HCT116 (cell line): ENCODE measurements at places on chromosomes 2 and 18. TPM values are rescaled to one million over a fixed set of nuclear protein-coding genes. Genes with fewer than 3 reads are reported as not detected.

- no peaks in the 10 kb centered on the region for H3K4me1 ChIP-seq
- no peak overlapping the region for H3K4me3 ChIP-seq
- no peaks in the 10 kb centered on the region for H3K27me3 ChIP-seq
These were observed 1296.7 kb downstream of the SUCLG1 start for GRCh38 chr2:83162421-83162820.

Gene POTEI
- total RNA-seq, result 1.2 TPM

DNA sequence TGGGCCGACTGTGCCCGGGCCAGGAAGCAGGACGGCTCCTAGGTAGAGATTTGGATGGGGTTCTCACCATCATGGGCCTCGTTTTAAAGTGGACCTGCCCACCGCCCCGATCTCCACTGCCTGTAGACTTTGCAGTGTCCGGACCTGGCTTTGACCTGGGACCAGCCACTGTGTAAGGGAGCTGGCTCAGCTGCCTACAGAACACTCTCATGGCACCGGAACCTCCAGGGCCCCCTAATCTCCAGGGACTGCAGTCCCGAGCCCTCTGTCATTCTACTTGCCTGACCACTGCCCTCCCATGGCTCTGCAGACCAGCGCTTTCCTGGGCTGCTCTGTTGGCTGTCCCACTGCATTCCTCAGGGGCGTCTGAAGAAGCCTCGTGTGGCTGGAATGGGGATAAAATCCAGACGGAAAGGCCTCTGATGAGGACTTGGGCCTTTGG is 120.8 kb downstream of the GLI2 start:
- H3K27me3 ChIP-seq, result no peaks in the 10 kb centered on the region
- H3K4me1 ChIP-seq, result peaks cover 8% of the 10 kb centered on the region; the same call in 1 of the 2 replicates
- no peak overlapping the region for H3K4me3 ChIP-seq
- no peaks in the 10 kb centered on the region for H3K36me3 ChIP-seq
- DNase-seq, result no peak
- no peak overlapping the region for H3K27ac ChIP-seq

GRCh38 chr2:219419331-219420197 is 1.4 kb downstream of the DES start:
- no peaks in the 10 kb centered on the region for H3K36me3 ChIP-seq
- H3K4me3 ChIP-seq, result no peak overlapping the region
- no peak for DNase-seq

Gene GPC1
- total RNA-seq, result 79.1 TPM

DNA sequence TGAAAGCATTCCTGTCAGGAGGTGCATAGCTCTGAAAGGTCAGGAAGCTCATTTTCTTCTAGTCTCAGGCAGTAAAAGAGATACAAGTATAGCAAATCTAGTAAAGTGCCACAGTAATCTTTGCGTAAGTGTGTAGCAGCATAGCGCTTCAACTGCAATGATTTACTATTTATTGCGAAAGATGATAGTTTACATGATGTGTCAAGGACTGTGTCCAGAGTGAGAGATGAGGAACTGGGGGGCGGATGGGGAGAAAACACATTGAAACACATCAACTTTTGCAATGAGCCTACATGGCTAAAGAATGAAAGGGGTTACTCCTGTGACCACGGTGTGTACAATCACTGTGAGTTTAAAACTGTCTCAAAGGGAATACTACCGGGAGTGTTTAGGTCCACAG is 644.4 kb downstream of the GALR1 start:
- H3K4me3 ChIP-seq, result no peak overlapping the region
- H3K4me1 ChIP-seq, result no peaks in the 10 kb centered on the region
- DNase-seq, result no peak

Gene BIRC6
- 60.7 TPM for total RNA-seq

Gene ADCYAP1
- not detected for total RNA-seq

DNA sequence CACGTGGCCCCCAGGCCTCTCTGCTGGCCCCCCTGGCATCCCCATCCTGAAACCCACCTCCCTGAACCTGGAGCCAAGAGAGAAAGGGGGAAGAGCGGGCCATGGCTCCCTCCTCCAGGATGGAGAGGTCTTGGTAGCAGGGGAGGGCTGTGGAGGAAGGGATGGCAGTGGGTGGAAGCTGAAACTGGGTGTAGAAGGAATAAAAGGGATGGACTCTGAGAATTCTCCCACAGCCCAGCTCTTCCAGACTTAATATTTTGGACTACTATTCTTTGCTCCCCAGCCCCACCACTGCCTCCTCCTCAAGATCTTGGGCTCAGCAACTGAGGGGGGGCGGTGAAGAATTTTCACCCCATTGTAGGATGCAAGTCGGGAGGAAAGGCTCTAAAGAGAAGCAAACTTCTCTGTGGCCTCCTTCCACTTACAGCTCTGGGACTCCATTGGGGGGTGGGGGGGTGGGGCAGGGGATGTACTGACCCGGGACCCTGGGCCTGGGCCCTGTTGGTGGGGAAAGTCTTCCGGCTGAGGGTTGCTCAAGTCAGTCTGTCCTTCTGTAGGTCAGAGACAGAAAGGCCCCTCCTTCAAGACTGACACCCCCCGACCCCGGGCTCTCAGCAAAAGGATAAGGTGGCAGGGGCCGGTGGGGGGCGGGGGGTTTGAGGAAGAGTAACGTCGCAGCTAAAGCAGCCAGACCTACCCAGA is 501 bp downstream of the TNS1 start:
- no peaks in the 10 kb centered on the region for H3K36me3 ChIP-seq
- no peak overlapping the region for H3K4me3 ChIP-seq
- peaks cover 17% of the 10 kb centered on the region for H3K4me1 ChIP-seq
- no peak for DNase-seq

- peaks cover 3% of the 10 kb centered on the region; the same call in 1 of the 2 replicates for H3K4me1 ChIP-seq
- DNase-seq, result no peak
- no peaks in the 10 kb centered on the region for H3K27me3 ChIP-seq
- H3K36me3 ChIP-seq, result no peaks in the 10 kb centered on the region
- H3K4me3 ChIP-seq, result no peak overlapping the region
- H3K27ac ChIP-seq, result no peak overlapping the region
These were observed 95.1 kb downstream of the BAZ2B start for GRCh38 chr2:159521272-159521671.

Gene CFC1
- total RNA-seq, result not detected

Gene MOCOS
- total RNA-seq, result 12.1 TPM

Gene TFCP2L1
- total RNA-seq, result 8.4 TPM

GRCh38 chr2:169118060-169118459 is 48.7 kb downstream of the DHRS9 start:
- H3K36me3 ChIP-seq, result no peaks in the 10 kb centered on the region
- no peak overlapping the region for H3K4me3 ChIP-seq

- H3K27me3 ChIP-seq, result peaks cover 17% of the 10 kb centered on the region; the same call in 1 of the 2 replicates
- H3K36me3 ChIP-seq, result no peaks in the 10 kb centered on the region
- H3K4me3 ChIP-seq, result no peak overlapping the region
These were observed 149.5 kb upstream of the HDAC4 start for GRCh38 chr2:239550357-239550756.

DNA sequence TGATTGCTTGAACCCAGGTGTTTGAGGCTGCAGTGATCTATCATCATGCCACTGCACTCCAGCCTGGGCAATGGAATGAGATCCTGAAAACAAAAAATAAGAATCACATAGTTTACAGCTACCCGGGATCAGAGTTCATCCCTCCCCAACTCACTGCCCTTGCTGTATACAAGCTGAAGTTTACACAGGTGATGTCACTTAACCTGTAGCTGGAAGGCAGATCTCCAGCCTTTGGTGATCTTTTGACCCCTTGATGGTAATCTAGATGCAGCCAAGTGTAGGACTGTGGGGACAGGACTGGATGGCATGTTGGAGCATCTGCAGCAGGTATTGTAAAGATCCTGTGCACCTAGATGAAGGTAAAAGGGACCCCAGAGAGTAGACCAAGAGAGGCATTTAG is 66.7 kb upstream of the SLC14A2 start:
- no peak overlapping the region for H3K4me3 ChIP-seq
- peaks cover 36% of the 10 kb centered on the region for H3K27me3 ChIP-seq
- no peak overlapping the region for H3K27ac ChIP-seq
- no peak for DNase-seq
- no peaks in the 10 kb centered on the region for H3K36me3 ChIP-seq

GRCh38 chr2:183242937-183243336 is 118.7 kb downstream of the NUP35 start:
- no peaks in the 10 kb centered on the region for H3K27me3 ChIP-seq
- no peak for DNase-seq
- no peaks in the 10 kb centered on the region for H3K36me3 ChIP-seq
- no peaks in the 10 kb centered on the region for H3K4me1 ChIP-seq
- no peak overlapping the region for H3K27ac ChIP-seq

Gene C1D
- total RNA-seq, result 21.1 TPM
